Brain pericyte (primary cell): ENCODE measurements at places on chromosomes 2 and 18.

- no peak for DNase-seq
Measured at GRCh38 chr18:79609841-79610281, 69.7 kb upstream of the CTDP1 start.

- DNase-seq: no peak
Measured at GRCh38 chr2:200452377-200452776, 57.5 kb downstream of the KCTD18 start.

DNA sequence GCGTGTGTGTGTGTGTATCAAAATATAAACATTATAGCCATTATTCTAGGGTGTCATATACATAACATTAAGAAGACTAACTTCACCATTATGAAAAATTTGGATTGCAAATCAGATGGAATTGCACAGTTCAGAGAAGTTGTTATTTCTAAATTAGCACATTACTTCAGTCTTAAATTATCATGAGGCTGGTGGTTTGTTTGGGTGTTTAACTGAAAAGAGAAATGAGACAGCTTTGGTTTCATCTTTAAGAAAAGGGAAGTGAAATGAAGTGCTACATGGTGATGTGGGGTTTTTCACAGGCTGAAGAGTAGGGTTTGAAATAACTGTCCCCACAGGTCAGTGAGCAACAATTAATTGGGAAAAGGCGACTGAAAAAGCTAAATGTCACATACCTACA lies 161.2 kb upstream of the XIRP2 start:
- no peak for DNase-seq

- DNase-seq: no peak
Measured at GRCh38 chr2:195601361-195601760, 55.7 kb upstream of the SLC39A10 start.

DNA sequence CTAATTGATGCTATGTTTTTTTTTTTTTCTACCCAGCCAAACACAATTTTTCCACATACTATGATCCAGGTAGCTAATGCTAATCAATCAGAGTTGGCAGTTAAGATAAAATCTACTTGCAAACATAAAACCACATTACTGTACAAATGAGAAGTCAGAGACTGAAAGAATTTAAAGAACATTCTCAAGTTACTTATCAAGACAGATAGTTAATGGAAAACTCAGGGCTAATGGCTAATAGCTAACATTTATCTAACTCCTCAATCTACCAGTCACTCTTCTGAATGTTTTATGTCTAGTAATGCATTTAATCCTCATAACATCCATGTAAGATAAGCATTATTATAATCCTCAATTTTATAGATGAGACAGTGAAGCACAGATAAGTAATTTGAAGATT lies 537.6 kb upstream of the SETBP1 start:
- no peak for DNase-seq

GRCh38 chr2:74564222-74564621 lies 9.7 kb downstream of the DOK1 start:
- DNase-seq: no peak

- DNase-seq: no peak
Measured at GRCh38 chr2:119253114-119253702, 29.6 kb downstream of the STEAP3 start.
